ENCODE measurements at places on chromosomes 13 and 19. TPM values are rescaled to one million over a fixed set of nuclear protein-coding genes. Genes with fewer than 3 reads are reported as not detected.

The ZNF791 gene
- 25.8 TPM for total RNA-seq

The ZNF473 gene
- total RNA-seq = 0.58 TPM

The SNRPA gene
- total RNA-seq = 258 TPM

The FFAR3 gene
- total RNA-seq = not detected

The B9D2 gene
- 20.3 TPM for total RNA-seq

The VSTM2B gene
- total RNA-seq = not detected

The KLK2 gene
- not detected for total RNA-seq

The SPART gene
- total RNA-seq = 24.1 TPM

The PLIN4 gene
- total RNA-seq = 64.7 TPM

The ZFR2 gene
- not detected for total RNA-seq

The PSG11 gene
- total RNA-seq = not detected

The KIR2DL1 gene
- not detected for total RNA-seq

The TNFSF13B gene
- 3.5 TPM for total RNA-seq
